Left lobe of liver (tissue), 2 donors: ENCODE measurements at places on chromosomes 5 and 9.

- DNase-seq, result no peak
These were observed 49.4 kb downstream of the SLC46A2 start for GRCh38 chr9:112841261-112841660.

GRCh38 chr5:157113002-157113401 lies 4.2 kb upstream of the HAVCR2 start:
- DNase-seq, result no peak

DNA sequence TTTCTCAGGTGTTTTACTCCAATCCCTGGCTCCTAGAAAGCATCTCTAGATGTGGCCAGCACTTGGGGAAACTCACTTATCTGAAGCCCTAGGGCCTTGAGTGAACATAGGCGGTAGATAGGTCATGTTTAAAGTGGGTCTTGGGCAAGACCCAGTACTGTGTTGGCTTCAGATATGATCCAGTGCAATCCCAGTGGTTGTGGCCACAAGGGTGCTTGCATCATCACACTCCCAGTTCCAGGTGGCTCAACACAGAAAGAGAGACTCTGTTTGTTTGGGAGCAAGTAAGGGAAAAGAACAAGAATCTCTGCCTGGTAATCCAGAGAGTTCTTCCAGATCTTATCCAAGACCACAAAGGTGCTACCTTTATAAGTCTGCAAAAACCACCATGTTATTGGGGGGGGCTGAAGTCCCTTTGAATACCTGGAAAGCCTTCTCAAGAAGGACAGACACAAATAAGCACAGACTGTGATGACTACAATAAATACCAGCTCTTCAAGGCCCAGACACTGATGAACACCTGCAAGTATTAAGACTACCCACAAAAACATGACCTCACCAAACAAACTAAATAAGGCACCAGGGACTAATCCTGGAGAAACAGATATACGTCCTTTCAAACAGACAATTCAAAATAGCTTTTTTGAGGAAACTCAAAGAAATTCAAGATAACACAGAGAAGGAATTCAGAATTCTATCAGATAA lies 114.7 kb downstream of the LURAP1L start:
- peak; percentile 76 for DNase-seq

DNA sequence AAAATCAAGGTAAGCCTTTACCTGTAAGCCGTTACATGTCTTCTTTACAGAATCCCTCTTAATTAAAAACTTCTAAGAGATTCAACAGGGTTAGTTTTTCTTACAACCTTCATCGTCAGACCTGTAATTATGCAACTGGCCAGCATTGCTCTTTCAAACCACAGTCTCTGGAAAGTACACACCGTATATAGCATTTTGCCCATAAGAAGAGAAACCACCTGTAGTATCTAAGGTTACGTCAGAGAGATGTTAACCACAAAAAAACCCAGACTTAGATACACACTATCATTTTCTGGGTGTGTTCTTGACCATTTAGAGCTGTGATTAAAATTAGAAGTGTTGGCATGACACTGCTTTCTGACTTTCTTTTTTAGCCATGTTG lies 140.0 kb downstream of the MUSK start:
- DNase-seq, result no peak

GRCh38 chr5:33774341-33774740 lies 117.4 kb downstream of the ADAMTS12 start:
- no peak for DNase-seq

DNA sequence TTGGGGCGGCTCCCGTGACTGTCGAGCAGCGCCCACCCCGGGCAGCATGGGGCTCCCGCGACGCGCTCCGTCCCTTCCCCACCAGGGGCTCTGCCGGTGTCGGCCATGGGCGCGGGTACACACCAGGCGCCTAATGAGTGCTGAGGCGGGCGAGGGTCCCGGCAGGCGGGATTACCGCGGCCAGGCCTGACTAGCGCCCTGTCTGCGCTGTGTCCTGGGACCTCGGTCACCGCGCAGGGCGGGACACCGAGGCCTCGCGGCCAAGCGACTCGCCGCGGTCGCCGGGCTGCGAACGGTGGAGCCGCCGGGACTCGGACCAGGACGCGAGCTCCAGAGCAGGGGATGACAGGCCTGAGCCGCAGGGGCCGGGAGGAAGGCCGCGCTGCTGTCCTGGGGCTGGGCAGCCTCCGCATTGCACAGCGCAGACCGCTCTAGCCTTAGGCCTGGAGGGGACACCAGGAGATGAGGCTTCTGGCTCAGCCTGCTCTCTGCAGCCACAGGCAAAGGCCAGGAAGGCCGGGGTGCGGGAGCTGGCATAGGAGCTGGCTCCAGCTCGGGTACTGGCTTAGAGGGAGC lies 14.1 kb downstream of the LCN10 start:
- DNase-seq, result no peak

DNA sequence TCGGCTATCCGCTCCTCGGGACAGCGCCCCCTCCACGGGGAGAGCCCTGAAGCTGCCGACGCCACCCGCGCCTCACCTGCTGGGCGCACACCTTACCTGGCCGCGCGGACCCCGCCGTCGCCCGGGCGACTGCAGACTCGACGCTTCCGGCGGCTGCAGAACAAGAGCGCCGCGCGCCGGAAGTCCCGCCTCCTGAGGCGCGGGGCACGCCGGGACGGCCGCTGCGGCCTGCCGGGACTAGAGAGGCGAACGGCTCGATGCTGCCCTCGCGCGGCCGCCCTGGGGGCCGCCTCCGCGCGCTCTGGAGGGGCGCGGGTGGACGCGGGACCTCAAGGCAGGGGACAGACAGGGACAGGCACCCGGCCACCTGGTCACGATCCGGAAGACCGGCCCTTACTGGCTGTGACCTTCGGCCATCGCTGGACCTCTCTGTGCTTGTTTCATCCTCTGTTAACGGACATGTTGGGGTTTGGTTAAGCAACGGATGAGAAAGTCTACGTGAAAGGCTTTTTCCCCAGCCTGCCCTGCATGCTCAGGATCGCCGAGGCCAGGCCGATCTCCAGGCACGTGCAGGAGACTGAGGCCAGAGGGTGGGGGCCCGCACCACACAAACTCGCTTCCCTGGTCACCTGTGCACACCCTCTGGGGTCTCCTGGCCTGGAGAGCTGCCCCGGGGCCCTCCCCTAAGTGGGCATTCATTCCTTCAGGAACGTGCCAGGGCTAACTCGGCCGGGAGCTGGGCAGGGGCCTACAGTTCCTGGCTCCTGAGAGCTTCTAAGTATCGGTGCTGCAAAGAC lies at the start of gene SNAPC4:
TSS of gene SNAPC4 (minus strand) at position 133 of the 797 bp plus-strand sequence. CDS start 1,742 bp downstream, outside the sequence.
- peak; percentile 89 for DNase-seq

GRCh38 chr5:151041577-151042268 lies 21.3 kb downstream of the GPX3 start:
- no peak for DNase-seq

DNA sequence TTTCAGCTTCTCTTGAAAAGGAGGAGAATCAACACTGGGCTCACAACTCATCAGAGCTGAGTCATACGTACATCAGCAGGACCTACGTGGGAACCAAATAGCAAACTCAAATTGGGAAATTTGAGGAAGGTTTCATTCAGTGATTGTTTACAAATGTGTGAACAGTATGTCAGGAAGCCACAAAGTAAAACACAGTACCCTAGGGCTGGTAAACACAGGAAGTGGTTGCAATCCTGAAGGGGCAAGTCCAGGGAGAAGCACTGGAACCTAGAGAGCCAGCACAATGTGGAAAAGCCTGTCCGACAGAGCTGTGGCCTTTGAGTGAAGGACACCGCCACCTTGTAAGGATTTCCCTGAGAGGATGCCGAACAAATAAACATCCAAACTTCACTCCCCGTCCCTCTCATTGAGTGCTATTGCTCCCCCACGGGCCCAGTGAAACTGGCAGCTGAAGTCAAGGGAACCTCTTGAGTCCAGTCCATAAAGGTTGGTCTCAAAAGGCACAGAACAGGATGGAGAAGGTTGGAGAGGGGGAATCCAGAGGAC lies 26.7 kb upstream of the RICTOR start:
- DNase-seq, result no peak

DNA sequence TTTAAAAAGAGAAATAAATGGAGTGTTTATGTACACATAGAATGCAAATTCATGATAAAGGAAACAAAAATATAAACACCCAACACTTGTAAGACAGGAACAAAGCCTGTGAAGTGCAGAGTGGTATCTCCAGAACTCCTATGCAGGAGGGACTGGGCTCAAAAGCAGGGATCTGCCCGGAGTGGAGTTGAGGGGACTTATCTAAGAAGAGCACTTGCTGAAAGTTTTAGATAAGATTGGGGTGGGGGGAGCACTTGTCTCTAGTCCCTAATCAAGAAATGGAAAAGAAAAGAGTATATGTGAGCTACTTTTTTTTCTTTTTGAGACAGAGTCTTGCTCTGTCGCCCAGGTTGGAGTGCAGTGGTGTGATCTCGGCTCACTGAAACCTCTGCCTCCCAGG lies 840.4 kb downstream of the MAT2B start:
- no peak for DNase-seq

GRCh38 chr9:121759996-121760395 lies 108.6 kb downstream of the DAB2IP start:
- no peak for DNase-seq

GRCh38 chr9:977838-978830 lies 1.7 kb downstream of the DMRT3 start:
- DNase-seq, result no peak

DNA sequence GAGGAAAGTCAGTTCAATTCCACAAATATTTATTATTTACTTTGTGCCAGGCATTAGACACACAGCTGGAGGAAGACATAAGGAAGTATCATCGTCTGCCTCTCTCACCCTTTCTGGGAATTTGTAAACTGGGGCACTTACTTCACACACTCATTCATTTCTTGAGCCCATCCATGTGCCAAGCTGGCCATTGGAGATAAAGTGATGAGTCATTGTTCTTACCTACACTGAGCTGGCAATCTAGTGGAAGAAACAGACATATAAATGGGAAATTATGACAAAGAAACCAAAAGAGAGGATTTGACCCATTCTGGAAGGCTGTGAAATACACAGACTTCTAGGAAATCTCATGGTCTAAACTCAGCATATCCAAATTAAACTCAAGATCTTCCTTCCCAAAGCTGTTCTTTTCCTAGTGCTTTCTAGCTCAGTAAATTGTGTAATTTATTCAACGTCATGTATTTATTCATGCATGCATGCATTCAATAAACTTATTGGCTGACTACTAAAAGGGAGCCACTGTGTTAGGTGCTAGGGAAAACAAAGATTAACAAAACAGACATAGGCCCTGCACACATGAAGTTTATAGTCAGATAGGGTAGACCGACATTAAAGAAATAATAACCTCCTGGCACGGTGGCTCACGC lies 65.3 kb downstream of the SH3RF2 start:
- DNase-seq, result no peak

- DNase-seq, result no peak
These were observed 30.1 kb upstream of the MUSK start for GRCh38 chr9:110638381-110638954.

GRCh38 chr5:84430079-84430478 lies 45.4 kb upstream of the EDIL3 start:
- no peak for DNase-seq

DNA sequence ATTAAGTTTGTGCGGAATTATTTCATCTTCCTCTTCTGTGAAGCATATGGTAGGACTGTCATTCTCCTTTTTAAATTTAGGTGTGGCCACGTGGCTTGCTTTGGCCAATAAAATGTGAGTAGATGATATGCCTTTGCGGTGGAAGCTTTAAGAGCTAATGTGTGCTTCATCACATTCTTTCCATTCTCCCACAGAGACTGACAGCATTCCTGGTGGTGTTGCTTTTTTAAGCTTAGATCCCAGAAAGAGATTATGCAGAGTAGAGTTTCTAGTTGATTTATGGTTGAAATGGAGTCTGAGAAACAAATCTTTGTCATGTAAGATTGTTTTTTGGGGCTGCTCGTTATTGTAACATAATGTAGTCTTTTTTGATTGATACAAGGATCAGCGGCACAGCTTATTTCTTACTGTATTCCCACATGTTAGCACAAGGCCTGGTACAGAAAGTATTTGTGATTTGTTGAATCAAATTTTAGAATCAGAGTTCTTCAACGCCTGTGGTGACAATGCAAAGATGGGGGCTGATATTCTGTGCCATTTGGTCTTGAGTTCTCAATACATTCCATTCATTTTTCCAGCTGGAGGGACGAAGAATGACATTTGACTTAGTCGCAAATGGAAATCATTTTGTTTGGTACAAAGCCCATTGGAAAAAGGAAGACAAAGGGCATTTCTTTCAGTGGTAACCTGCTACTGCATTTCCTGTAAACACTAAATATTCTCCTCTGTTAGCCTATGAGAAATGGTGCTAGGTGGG lies 209.9 kb upstream of the VLDLR start:
- DNase-seq, result no peak

- DNase-seq, result no peak
These were observed 165.3 kb downstream of the PAX5 start for GRCh38 chr9:36868586-36869282.

- no peak for DNase-seq
These were observed 28.9 kb downstream of the NEURL1B start for GRCh38 chr5:172670005-172670402.

DNA sequence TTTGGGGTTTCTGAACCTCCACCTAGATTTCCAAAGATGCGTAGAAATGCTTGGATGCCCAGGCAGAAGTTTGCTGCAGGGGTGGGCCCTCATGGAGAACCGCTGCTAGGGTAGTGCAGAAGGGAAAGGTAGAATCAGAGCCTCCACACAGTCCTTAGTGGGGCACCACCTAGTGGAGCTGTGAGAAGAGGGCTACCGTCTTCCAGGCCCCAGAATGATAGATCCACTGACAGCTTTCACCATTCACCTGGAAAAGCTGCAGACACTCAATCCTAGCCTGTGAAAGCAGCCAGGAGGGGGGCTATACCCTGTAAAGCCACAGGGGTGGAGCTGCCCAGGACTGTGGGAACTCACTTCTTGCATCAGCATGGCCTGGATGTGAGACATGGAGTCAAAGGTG lies 13.3 kb upstream of the HSDL2 start:
- no peak for DNase-seq

GRCh38 chr9:3495855-3496254 lies 29.9 kb downstream of the RFX3 start:
- DNase-seq, result no peak

GRCh38 chr5:134136221-134136631 lies 21.7 kb downstream of the TCF7 start:
- DNase-seq, result peak; percentile 35

DNA sequence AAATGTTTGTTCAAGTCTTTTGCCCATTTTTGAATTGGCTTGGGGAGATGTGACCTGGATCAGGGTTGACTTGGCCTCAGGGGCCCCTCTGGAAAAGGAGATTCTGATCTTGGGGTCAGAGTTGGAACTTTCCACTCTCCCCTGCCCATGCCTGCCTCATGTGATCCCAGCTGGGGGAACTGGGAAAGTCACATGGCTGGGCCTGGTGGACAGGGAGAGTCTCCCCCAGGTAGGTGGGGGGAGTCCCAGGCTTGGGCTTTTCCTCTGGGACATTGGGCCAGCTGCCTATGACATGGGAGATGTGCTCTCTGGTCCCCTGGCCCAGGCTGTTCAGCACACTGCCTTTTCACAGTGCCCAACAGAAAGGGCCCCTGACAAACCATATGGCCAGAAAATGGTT lies 60.7 kb downstream of the NDST1 start:
- DNase-seq, result no peak
